Stimulated activated CD4-positive, alpha-beta T cell treated with anti-CD3 and anti-CD28 coated beads, Interleukin-12 subunit alpha, Interleukin-12 subunit beta, amount 100 ng/mL, for 48 hours (primary cell): ENCODE measurements at places on chromosomes 2 and 18.

GRCh38 chr2:23611839-23612238 is 226.9 kb downstream of the KLHL29 start:
- no peak for DNase-seq

DNA sequence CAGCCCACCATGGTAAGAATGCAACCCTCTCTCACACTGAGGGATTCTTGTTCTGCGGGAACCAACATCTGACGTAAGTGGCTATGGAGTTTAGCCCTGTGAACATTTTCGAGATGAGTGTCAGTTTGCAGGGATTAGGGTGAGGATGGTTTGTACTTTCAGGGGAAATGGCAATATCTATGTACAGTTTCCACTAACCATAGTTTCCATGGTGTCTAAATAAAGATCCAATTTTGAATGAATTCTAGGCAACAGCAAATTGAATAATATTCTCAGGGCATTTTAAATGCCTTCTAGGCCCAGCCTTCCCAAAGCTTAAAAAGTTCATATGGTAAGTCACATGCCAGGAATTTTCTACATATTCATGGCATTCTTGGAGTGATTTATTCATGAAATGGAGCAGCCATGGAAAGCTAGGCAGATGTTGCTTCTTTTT is 105.4 kb upstream of the MMADHC start:
- DNase-seq = no peak

DNA sequence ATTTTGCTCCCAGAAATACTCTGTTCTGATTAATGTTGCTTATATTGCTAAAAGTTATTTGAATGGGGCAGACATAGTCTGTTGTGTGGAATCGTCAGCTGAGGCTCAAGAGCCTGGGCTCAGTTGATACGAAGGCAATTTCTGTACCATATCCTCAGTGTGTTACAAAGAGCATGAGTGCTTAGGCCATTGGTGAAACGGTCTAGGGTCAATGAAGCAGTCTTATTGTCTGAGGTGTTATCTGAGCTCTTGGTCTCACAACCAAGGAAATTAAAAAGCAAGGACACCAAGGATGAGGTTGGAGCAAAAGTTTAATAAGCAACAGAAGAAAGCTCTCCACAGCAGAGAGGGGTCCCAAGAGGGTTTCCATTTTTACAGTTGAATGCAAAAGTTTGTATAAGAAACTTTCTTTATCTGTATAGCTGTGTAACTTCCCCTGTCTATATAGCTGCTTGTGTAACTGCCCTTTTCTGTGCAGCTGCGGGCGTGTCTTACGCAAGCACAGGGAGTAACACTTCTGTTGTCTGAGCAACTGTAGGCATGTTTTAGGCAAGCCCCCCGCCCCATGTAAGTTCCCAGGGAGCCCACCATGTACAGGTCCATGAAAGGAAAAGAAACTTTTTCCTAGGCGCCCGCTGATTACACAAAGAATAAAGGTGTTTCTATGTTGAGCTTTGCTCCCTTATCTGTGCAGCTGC is 40.6 kb upstream of the DSC1 start:
- DNase-seq = no peak

DNA sequence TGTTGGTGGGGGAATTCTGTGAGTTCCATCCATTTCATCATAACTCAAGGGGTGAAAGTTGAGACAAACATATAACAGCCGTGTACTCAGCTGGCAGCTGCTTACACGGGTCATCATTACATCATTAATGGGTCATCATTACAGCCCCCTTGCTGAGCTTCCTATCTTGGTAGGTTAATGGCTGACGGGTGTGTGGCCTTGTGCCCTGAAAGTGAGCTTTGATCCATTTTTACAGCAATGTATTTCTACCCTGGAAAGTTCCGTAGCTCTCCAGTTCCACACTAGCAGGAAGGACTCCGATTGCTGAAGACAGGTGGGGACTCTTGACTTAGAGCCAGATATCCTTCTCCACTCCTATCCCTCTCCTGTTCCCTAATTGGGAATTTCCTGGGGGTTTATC is 105.2 kb upstream of the DLX2 start:
- DNase-seq = no peak

DNA sequence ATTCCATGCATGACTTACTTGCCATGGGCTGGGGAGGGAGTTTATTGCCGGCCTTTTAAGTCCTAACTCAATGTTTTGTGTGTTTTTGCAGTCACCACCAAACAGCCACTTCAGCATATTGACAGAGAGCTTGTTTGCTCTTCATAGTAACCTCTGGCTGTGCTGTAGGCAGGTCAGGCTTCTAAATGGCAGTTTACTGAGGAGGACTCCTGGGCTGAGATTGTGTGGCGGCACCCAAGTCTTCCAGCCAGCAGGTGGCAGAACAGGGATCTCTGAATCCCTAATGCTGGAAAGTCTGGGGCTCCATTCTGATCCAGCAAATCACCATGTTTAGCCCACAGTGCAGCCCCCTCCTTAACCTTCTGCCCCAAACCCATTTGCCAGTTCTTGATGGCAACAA is 121.2 kb downstream of the CAPN13 start:
- DNase-seq = no peak

- no peak for DNase-seq
Measured at GRCh38 chr2:26043862-26044696, 10.2 kb downstream of the RAB10 start.

DNA sequence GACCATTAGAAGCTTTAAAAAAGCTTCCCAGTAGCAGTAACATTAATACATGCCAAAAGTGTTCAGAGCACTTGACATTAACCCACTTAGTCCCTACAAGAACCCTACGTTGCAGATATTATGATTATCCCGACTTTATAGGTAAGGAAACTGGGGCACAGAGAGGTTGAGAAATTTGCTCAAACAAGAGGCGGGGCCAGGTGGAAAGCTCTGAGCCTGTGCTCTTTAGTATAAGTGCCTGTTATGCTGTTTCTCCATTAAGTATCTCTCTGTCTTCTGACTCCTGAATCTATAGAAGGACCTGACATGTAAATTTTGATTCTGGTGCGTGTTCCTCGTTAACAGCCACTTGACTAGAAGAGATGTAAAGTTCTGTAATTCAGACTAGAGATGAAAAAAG is 139.8 kb downstream of the RBMS1 start:
- no peak for DNase-seq

DNA sequence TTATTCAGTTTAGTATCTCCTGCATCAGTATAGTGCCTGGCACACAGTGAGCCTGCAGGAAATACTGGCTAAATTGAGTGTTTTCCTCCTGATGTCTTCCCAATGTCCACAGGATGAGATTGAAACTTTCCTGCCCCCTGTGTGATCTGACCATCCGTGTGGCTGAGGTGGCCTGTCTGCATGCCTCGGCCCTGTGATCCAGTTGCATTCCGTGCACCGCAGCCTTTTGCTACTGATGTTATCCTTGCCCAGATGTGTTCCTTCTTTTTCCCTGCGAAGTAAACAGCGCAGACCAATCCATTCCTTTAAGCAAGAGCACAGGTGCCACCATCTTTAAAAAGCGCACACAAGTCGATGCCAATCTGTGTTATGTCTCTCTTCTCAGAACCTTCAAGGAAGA is 462.6 kb downstream of the PTPRM start:
- no peak for DNase-seq

DNA sequence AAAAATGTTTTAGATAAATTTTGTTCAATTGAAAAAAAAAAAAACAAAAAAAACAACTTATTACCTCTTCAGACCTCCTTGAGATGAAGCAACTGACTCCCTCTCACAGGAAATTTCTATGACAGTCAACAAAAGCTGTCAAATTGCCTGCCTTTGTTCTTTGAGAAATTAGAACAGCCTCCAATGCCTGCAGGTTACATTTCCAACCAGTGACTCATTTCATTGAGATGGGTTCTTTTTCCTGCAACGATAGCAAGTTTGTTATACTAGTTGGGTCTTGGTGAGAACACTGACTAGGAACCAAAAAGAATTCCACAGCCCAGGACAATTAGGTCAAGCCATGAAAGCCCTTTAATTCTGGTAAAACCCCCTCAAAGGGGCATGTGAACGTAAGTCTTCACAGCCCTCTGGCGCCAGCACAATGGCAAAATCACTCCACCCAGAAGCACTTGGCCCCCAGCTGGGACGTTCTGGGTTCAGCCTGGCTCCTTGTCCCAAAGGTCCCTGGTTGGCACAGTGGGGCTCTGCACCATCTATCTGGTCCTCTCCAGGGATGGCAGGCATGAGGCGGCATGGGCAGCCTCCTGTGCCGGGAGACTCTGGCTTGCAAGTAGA is 87.0 kb downstream of the SPP2 start:
- no peak for DNase-seq

DNA sequence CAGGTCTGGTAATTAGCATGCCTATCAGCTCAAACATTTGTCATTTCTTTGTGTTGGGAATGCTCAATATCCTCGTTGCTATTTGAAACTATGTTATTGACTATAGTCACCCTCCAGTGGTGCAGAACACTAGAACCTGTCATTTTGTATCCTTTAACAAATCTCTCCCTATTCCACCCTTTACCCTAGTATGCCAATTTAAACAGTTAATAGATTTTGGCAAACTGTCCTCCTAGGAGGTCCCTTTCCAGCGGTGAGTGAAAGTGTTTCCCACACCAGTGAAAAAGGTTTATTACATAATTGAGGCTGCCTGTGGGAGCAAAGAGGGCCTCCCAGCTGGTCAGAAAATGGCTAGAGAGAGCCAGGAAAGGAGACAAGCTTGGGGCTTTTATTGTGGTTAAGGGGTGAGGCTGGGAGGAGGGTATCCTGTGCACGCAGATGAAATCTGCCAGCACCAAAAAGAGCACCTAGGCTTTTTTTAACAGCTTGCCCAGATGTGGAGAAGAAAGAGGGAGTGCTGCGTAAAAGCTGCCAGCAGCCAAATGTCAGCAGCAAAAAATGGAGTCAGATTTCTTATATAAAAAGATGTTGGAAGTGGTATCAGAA is 1.8 kb upstream of the DRC1 start:
- no peak for DNase-seq

- DNase-seq = no peak
Measured at GRCh38 chr2:45506756-45507155, 104.3 kb downstream of the SRBD1 start.

GRCh38 chr2:191304939-191305875 is 60.0 kb downstream of the MYO1B start:
- no peak for DNase-seq

DNA sequence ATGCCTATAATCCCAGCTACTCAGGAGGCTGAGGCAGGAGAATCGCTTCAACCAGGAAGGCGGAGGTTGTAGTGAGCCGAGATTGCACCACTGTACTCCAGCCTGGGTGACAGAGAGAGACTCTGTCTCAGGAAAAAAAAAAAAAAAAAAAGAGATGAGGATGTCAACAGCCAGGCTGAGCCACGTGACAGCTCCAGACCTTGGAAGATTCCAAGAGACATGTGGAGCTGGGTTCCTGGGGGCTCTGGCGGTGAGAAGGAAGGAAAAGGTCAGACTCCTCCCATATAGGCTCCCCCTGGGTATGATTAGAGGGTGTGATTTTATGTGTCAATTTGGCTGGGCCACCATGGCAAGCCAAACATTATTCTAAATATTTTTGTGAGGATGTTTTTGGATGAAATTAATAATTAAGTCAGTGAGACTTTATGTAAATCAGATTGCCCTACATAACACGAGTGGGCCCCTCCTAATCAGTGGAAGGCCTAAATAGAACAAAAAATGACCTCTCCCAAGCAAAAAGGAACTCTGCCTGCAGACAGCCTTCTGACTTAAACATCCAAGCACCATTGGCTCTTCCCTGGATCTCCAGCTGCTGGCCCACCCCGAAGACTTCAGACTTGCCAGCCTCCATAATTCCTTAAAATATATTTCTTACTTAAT is 81.6 kb downstream of the MRO start:
- no peak for DNase-seq

GRCh38 chr18:41744421-41745030 is 210.5 kb upstream of the PIK3C3 start:
- no peak for DNase-seq

DNA sequence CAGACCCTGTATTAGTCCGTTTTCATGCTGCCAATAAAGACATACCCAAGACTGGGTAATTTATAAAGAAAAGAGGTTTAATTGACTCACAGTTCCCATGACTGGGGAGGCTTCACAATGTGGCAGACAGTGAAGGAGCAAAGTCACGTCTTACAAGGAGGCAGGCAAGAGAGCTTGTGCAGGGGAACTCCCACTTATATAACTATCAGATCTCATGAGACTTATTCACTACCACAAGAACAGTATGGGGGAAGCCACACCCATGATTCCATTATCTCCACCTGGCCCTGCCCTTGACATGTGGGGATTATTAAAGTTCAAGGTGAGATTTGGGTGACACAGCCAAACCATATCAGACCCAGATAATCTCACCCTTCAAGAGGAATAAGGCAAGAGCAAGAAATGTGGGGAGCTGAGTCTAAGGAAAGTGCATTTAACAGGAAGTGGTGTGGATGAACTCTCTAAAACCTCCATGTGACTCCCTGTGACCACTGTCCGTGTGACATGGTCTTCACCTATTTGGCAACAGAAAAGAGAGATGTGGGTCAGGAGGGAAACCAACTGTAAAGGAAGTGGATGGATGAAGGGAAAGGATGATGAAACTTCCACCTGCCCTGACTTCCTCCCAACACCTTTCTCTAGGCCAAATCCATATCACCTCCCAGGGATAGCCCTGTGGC is 110.6 kb downstream of the ATL2 start:
- DNase-seq = no peak

- no peak for DNase-seq
Measured at GRCh38 chr2:68340226-68341061, 20.7 kb upstream of the CNRIP1 start.

GRCh38 chr2:220000586-220000985 is 373.2 kb downstream of the SLC4A3 start:
- DNase-seq = no peak

DNA sequence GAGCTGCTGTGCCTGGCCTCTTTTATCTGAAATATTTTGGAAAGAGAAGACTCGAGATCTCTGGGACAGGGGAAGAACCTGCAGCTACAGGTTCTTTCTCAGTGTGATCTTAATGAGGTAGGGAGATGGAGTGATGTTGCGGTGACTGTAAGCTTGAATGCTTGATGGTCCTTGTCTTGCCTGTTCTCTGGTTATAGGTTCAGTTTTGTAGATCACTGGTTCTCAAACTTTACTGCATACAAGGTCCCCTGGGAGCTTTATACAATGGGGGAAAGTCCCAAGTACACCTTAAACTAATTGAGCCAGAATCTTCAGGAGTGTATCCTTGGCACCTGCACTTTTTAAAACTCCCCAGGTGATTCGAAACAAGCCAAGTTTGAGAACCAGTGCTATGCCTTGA is 136.7 kb upstream of the CXCR4 start:
- no peak for DNase-seq

- DNase-seq = no peak
Measured at GRCh38 chr2:231359441-231359840, 36.1 kb upstream of the B3GNT7 start.

DNA sequence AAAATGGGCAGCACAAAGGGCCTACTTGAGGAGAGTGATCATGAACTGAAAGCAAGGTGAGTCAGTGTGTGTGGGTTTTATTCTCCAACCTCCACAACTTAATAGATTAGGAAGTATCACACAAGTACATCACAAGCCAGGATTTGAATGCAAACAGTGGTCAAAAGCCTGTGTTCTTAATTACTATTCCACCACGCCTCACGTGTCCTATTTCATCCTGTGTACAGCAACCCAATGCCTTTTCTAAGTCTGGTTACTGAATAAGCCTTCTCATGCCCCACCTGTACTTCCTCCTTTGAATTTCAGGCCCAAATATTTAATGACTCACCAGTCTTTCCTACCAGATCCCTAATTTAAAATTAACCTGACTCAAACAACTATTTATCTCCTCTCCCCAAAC is 755.7 kb upstream of the SLC8A1 start:
- no peak for DNase-seq
